ENCODE measurements at places on chromosomes 6 and 20.

GRCh38 chr6:162056745-162057144 lies 670.8 kb downstream of the PRKN start:
- peak; percentile 13 for DNase-seq

- DNase-seq, result no peak
Observed at GRCh38 chr20:44597516-44597915, 15.1 kb downstream of the PKIG start.

DNA sequence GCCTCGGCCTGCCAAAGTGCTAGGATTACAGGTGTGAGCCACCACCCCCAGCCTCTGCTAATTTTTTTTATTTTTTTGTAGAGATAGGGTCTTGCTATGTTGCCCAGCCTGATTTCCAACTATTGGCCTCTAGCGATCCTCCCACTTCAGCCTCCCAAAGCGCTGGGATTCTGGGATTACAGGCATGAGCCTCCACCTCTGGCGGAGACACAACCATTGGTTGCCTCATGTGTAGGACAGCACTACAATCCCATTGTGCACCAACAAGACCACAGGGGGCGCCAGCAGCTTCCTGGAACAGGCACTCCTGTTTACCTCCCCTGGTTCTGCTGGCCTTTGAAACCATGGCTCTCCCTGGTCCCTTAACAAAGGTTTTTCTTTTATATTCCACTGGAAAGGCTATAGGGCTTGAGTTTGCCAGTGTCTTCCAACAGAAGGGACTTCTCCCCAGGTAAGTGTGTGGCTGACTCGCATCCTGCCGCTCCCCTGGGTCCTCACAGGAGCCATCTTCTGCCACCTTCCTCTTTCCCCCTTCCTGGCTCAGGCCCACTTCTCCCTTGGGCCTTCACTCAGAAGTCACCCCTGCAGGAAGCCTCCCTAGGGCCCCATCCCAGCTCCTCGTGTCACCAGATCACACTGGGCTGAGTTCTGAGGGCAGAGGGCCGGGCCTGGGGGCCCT lies 39.2 kb upstream of the TLDC2 start:
- DNase-seq, result peak; percentile 67

GRCh38 chr20:23753589-23753988 lies 2.9 kb upstream of the CST1 start:
- DNase-seq, result peak; percentile 45

GRCh38 chr20:7348253-7348652 lies 580.8 kb downstream of the BMP2 start:
- peak; percentile 12 for DNase-seq

DNA sequence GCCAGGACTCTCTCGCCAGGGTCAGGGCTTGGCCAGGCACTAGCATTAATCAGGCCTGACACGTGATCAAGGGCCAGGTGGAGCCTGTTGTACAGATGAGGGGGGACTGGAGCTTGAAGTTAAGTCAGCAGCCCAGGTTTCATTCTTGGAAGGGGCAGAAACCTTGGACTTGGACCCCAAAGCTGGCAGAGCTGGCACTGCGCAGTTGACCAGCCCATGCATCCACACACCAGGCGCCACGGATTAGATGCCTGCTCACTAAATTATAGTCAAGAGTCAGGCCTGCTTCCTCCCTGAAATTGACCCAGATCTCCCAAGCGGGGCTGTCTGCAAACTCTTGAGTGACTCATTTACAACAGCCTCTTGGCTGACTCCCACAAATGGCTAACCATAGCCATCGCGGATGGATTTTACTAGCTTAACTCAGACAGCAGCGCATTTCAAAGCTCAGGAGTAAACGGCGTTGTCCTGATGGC lies 4.1 kb upstream of the TAF4 start:
- DNase-seq, result peak; percentile 47

All from cardiac fibroblast (primary cell).